SJSA1 (cell line): ENCODE measurements at places on chromosomes 6 and 20. TPM values are rescaled to one million over a fixed set of nuclear protein-coding genes. Genes with fewer than 3 reads are reported as not detected.

ADTRP gene
- 0.58 TPM in 1 of 2 replicates, not detected in the other for total RNA-seq

MRS2 gene
- total RNA-seq, result 26.6 and 29.4 TPM in 2 replicates

TP53TG5 gene
- not detected in 2 replicates for total RNA-seq

BEND6 gene
- 7.0 and 11.9 TPM in 2 replicates for total RNA-seq

ENPP4 gene
- total RNA-seq, result 12.6 and 14.3 TPM in 2 replicates

- no peaks in the 10 kb centered on the region for H3K27me3 ChIP-seq
- peak; percentile 89 for DNase-seq
- H3K4me3 ChIP-seq, result no peak overlapping the region
- H3K4me1 ChIP-seq, result peaks cover 48% of the 10 kb centered on the region
These were observed 50.0 kb downstream of the SYNJ2 start for GRCh38 chr6:158031381-158032353.

GRCh38 chr20:44208165-44208564 is 2.4 kb downstream of the OSER1 start:
- peaks cover 28% of the 10 kb centered on the region for H3K36me3 ChIP-seq
- no peak overlapping the region for H3K27ac ChIP-seq
- H3K4me1 ChIP-seq, result peaks cover 58% of the 10 kb centered on the region
- no peak overlapping the region for H3K4me3 ChIP-seq
- H3K27me3 ChIP-seq, result no peaks in the 10 kb centered on the region
- DNase-seq, result no peak

DNA sequence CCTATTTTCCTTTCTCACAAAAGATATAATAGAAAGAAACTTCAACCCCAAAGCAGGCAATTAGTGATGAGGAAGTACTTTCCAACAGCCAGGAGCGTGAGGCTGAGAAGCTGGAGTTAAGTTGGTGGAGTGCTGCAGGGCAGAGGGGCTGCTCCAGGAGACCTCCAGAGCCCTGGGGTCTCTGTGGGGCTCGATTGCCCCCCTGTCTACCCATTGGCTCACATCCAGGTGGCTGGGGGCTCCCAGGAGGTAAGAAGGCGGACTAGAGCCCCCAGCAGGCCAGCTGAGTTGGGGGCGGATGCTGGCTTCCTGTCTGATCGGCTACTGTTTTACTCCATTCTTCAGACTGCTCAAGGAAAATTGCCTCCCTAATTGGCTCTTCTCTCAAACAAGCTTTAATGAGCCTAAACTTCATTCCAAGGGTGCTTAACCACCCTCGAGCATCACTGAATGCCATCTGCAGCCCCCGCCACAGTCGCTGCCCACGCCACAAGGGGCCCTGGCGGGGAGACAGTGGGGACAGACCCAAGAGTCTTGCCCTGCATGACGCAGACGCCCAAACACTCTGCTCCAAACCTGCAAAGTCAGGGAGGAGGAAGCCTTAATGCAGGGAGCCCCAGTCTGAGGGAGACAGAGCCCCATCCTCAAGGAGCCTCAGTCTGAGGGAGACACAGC is 78.6 kb downstream of the MDGA1 start:
- H3K4me1 ChIP-seq, result peaks cover 28% of the 10 kb centered on the region
- no peak for DNase-seq
- no peak overlapping the region for H3K4me3 ChIP-seq
- H3K36me3 ChIP-seq, result no peaks in the 10 kb centered on the region
- H3K27ac ChIP-seq, result no peak overlapping the region

- H3K4me1 ChIP-seq, result no peaks in the 10 kb centered on the region
- H3K36me3 ChIP-seq, result no peaks in the 10 kb centered on the region
- no peaks in the 10 kb centered on the region for H3K27me3 ChIP-seq
These were observed 531.2 kb downstream of the TFAP2B start for GRCh38 chr6:51349857-51350256.

GRCh38 chr20:58984691-58985090 is 3.6 kb downstream of the NELFCD start:
- no peak overlapping the region for H3K4me3 ChIP-seq
- H3K36me3 ChIP-seq, result peaks cover 52% of the 10 kb centered on the region
- H3K4me1 ChIP-seq, result peaks cover 11% of the 10 kb centered on the region

DNA sequence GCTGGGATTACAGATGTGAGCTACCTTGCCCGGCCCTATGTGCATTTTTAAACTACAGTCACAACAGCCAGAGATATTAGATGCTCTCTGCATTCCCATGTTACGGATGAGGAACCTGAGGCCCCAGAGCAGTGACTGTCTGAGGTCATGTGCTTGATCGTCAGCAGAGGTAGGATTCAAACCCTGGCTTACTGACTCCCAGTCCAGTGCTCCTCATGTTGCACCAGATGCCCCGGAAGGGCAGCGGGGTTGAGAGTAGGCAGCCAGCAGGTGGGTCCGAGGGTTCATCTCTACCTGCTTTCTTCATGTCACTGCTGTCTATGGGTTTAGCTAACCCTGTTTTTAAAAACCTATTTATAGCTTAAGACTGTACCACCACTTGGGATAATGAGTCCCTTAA is 9.3 kb upstream of the ZNF335 start:
- H3K36me3 ChIP-seq, result no peaks in the 10 kb centered on the region
- no peak overlapping the region for H3K4me3 ChIP-seq
- H3K27me3 ChIP-seq, result peaks cover 31% of the 10 kb centered on the region

- no peak overlapping the region for H3K4me3 ChIP-seq
- H3K27me3 ChIP-seq, result no peaks in the 10 kb centered on the region
- no peak overlapping the region for H3K27ac ChIP-seq
- no peak for DNase-seq
These were observed 81.0 kb downstream of the BCAS1 start for GRCh38 chr20:53989401-53989800.

GRCh38 chr20:44754554-44754953 is 8.9 kb downstream of the KCNK15 start:
- H3K36me3 ChIP-seq, result no peaks in the 10 kb centered on the region
- H3K27me3 ChIP-seq, result peaks cover 40% of the 10 kb centered on the region
- no peak overlapping the region for H3K27ac ChIP-seq
- no peak overlapping the region for H3K4me3 ChIP-seq
- no peaks in the 10 kb centered on the region; the same call in 1 of the 2 replicates for H3K4me1 ChIP-seq
- no peak for DNase-seq

- H3K4me3 ChIP-seq, result no peak overlapping the region
- no peak overlapping the region for H3K27ac ChIP-seq
- H3K36me3 ChIP-seq, result no peaks in the 10 kb centered on the region
- DNase-seq, result no peak
These were observed 31.3 kb upstream of the FAM184A start for GRCh38 chr6:119109654-119110325.
